Heart right ventricle (tissue), 16 donors: ENCODE measurements at places on chromosomes 4 and X. TPM values are rescaled to one million over a fixed set of nuclear protein-coding genes. Genes with fewer than 3 reads are reported as not detected.

- DNase-seq = no peak
Observed at GRCh38 chr4:3836756-3837601, 70.8 kb downstream of the ADRA2C start.

Gene HSFX2
- total RNA-seq = 1.1 TPM

Gene GPRIN3
- 4.3 TPM for total RNA-seq

- DNase-seq = peak; percentile 15
Observed at GRCh38 chr4:101651778-101652177, 138.8 kb upstream of the BANK1 start.

GRCh38 chr4:52059372-52059771, 8.3 kb downstream of the SPATA18 start:
- peak; percentile 54 for DNase-seq

Gene SSX3
- not detected for total RNA-seq

DNA sequence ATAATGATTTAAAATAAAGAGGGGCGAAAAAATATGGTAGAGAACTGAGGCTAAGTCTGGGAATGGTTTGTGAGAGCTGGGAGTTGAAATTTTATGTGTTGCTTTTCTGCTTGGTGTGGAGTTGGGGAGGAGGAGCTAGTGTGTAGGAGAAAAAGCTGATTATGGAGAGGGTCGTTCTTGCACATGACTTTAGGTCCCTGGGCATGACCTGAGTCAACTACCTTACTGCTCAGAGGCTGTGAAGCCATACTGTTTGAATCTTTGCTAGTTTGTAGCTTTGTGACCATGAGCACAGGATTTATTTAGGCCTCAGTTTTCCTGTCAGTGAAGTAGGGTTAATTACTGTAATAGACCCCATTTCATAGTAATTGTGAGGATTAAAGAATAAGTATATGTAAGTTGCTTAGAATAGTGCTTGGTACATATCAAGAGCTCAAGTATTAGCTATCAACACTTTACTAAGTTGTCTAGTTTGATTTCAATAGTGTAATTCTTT, 78.6 kb downstream of the KDM6A start:
- DNase-seq = no peak

DNA sequence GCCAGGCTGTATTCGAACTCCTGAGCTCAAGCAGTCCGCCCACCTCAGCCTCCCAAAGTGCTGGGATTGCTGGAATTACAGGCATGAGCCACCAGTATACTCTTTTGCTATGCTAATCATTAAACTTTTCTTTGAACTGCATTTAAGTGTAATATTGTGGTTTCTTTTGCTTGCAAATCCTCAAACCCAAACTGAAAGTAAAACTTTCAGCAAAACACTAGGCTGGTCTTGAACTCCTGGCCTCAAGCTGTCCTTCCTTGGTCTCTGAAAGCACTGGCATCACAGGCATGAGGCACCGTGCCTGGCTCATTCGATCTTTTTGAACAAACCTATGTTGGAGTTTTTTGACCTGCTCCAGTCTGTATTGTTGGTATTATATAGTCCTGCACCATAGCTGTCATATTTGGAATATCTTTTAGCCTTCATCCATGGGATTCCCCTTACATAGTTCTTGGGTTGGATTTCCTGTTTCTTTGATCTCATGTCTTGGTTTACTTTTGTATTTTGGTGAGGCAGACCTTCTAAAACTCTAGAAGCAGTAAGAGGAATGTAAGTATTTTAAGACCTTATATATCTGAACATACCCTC, 34.1 kb downstream of the MOB1B start:
- DNase-seq = no peak

GRCh38 chr4:2136726-2137125, 77.6 kb downstream of the NAT8L start:
- DNase-seq = no peak

DNA sequence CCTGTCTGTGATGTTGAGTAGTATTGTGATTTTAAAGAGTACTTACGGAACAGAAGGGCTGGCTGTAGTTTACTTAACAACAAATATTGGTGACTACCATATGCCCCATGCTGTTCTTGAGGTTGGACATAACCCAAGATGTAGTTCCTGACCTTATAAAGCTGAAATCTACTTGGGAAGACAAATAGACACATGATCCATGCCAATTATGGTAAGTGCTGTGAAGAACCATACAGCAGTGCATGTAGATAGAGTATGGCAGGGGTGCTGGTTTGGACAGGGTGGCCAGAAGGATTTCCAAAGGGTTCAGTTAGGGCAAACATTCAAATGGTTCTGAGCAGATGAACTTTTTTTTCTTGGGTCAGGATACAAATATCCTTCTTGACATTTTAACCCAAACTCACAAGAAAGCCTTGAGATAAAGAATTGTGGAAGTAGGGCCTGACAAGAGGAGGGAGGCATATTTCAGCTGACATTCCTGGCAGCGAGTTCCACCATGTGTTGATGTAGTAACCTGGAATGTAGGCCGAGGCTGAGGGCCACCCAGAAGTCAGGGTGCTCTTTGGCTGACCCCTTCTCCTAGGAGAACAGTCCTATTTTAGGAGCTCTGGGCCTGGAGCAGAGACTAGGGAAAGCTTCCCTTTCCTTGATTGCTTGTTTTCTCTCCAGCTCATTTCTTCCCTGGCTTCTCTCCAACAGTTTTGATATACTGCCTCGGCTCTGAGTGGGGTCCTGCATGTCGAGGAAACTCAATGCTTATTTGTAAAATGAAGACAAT, 74.2 kb downstream of the FREM3 start:
- peak; percentile 46 for DNase-seq

Gene NSG1
- total RNA-seq = 1.9 TPM

- DNase-seq = no peak
Observed at GRCh38 chrX:52933976-52934703, 24.2 kb downstream of the FAM156A start.

DNA sequence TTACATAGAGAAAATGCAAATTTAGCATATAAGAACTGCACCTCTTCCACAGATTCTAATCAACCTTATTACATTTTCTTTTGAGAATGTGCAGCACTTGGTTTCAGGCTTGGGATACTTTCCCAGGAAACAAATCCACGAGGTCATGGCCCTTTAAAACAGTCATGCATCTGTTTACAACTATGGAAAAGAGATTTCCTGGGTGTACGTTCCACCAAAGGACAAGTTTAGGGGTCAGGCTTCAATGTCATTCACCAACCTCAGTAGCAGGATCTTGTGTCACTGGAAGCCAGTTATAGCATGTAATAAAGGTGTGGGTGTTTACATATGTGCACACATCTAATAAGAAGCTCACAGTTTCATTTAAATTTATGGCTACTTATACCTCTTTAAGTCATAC, 30.7 kb downstream of the EREG start:
- no peak for DNase-seq

Gene MAB21L2
- total RNA-seq = 0.12 TPM

Gene LUZP4
- not detected for total RNA-seq

GRCh38 chrX:131225078-131225477, 64.0 kb downstream of the IGSF1 start:
- DNase-seq = no peak

Gene MID2
- 2.5 TPM for total RNA-seq

DNA sequence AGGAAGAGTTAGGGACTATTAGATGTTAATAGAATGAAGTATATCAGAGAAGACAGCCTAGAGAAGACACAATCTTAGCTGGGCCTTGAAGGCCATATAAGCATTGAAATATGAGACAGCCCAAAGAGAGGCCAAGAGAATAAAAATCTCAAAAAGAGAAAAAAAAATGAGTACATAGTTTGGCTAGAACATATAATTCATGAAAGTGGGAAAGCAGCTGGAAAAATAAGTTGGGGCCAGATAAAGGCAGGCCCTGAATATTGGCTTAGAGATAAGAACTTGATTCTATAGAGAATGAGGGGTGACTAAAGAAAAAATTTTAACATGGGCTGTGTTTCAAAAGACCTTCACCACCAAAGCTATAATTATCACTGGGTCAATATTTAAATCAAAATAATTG, 7.4 kb upstream of the UTP3 start:
- no peak for DNase-seq

DNA sequence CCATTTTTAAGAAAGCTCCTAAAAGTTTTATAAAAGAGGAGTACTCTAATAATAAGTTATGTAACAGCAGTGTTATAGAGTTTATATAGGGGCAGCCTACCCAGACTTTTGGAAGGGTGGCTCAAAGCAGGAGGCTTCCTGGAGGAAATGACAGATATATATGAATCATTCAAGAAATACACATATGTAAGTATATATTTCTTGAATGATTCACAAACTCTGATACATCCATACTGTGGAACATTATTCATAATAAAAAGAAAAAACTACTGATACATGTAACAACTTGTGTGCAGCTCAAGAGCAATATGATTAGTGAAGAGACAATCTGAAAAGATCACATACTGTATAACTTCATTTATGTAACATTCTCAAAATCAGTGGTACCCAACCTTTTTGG, 166.2 kb downstream of the WDFY3 start:
- no peak for DNase-seq

Gene STBD1
- 17.2 TPM for total RNA-seq

DNA sequence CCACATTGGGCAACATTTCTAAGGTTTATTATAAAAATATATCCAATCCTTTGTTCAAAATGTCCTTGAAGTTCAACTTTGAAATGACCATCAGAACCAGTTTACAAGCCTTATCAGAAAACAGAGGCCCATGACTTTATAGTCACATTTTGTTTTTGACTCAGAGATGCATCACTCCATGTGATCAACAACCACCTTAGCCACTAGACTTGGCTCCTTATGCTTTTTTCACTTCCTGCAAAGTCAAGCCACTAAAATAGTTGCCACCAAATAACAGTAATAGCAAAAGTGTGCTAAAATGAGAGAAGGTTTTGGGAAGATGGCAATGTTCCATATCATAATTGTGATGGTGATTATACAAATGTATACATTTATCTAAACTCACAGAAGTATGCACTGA, 181.7 kb downstream of the MAML3 start:
- DNase-seq = no peak

- no peak for DNase-seq
Observed at GRCh38 chr4:127307996-127308395, 324.8 kb upstream of the INTU start.

- no peak for DNase-seq
Observed at GRCh38 chr4:20809812-20810211, 109.6 kb downstream of the PACRGL start.

GRCh38 chr4:6369511-6369910, 99.9 kb downstream of the WFS1 start:
- DNase-seq = no peak

Gene CXCL3
- 0.82 TPM for total RNA-seq

Gene RTL9
- 0.99 TPM for total RNA-seq

Gene CXorf49
- total RNA-seq = not detected

- no peak for DNase-seq
Observed at GRCh38 chrX:13650318-13650717, 2.6 kb upstream of the TCEANC start.

DNA sequence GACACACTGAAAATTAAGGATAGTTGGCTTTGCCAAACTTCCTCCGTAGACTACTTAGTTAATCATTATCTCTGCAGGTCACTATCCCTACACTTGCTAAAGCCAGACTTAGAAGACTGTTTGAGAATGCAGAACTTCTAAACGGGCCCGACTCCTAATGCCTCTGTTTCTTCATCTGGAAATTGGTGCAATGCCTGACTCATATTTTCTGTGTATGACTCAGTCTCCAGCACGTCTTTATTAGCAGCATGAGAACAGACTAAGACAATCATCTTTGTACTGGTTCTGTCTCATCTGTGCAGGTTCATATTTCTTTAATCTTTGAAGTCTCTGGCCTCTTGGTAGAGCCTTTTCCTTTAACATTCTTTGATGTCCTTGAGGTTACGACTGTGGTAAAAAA, 411.9 kb upstream of the ACTRT1 start:
- DNase-seq = no peak

Gene FAM9B
- total RNA-seq = not detected

DNA sequence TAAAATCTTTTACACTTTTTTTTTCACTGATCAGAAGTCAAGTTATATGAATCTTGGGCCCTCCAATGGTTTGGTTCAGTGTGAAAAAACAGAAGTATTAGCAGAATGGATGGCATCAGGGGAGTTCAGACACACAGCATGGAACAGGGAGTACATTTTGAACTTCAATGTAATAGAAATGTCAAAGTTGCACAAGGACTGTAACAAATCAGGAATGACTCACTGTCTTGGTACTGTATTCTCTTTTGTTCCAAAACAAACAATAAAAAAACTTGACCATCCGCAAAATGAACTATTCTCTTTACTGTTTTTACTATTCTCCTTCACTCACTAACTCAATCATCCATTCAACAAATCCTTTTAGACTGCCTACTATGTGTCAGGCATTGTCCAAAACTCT, 401.0 kb downstream of the FSTL5 start:
- DNase-seq = no peak

Gene CXCL5
- total RNA-seq = not detected

Gene ASMTL
- 26.6 TPM for total RNA-seq

- no peak for DNase-seq
Observed at GRCh38 chr4:153294631-153295030, 49.9 kb upstream of the MND1 start.

DNA sequence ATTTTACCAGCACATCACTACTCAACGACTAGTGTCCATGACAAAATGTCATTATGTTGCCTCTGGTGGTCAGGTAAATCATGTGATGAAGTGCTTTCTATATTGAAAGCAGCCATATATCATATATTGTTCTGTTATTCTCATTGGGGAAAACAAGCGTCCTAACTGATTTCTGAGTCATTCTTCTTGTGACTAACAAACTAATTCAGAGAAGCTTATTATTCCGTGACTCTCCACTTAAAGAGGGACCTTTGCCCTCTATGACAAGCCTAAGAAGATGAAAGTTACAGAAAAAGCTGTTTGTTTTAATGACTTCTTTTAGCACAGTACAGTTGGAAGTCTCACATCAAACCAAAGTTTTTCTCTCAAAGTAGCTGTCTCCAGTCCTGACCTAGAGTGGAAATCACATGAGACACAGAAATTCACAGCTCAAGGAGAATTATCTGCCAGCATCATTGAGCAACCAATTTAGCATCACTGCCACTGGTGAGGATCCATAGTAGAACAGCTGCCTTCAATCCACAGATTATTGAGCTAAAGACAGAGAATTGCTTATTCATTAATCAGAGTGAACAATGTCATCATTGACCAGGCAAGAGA, 36.4 kb downstream of the ASB9 start:
- no peak for DNase-seq
